ENCODE measurements at places on chromosomes 2 and 18.
A peak's percentile ranks its signal among the peaks of the same experiment; 100 is the strongest.

DNA sequence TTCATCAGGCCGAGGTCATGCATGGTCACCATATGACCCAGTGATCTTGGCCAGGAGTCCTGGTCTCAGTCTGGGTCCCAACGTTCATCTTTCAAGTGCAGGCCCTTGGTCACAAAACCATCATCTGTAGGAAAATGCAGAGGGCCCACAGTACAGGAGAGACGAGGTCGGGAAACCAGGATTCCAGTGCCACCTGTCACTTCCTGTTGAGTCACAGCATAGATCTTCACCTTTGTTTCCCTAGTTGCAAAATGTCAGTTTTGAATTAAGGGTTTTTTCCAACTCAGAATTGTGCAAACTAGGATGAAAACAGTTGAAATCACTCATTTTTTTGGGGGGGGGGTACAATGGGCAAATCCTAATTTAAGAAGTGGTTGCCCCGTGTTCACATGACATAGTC lies 162.2 kb downstream of the INSIG2 start:
- DNase-seq, result peak; percentile 54

DNA sequence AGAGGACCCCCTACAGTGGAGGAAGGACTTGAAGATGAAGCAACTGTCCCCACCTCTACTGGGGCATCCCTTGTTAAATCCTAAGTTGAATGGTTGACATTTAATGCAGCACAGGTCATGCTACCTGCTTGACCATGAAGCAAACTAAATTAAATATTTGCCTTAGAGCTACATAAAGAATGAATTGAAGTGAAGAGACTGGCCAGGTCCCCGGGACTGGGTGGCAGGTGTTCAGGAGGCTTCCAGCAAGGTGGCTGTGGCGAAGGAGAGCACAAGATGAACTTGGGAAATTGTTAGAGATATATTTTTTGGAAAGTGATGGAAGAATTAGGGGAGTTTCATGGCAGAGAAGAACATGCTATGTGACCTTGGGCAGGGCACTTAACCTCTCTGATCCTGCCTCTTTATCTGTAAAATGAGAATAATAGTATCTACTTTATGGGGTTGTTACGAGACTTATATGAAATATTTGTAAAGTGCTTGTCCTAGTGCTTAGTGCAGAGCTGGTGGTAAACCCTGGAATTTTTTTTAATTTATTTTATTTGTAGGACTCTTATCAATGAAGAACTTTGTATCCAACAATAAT lies 37.3 kb downstream of the EFR3B start:
- no peak for DNase-seq

- no peak for DNase-seq
These were observed 7.0 kb downstream of the KIF5C start for GRCh38 chr2:148882051-148882450.

DNA sequence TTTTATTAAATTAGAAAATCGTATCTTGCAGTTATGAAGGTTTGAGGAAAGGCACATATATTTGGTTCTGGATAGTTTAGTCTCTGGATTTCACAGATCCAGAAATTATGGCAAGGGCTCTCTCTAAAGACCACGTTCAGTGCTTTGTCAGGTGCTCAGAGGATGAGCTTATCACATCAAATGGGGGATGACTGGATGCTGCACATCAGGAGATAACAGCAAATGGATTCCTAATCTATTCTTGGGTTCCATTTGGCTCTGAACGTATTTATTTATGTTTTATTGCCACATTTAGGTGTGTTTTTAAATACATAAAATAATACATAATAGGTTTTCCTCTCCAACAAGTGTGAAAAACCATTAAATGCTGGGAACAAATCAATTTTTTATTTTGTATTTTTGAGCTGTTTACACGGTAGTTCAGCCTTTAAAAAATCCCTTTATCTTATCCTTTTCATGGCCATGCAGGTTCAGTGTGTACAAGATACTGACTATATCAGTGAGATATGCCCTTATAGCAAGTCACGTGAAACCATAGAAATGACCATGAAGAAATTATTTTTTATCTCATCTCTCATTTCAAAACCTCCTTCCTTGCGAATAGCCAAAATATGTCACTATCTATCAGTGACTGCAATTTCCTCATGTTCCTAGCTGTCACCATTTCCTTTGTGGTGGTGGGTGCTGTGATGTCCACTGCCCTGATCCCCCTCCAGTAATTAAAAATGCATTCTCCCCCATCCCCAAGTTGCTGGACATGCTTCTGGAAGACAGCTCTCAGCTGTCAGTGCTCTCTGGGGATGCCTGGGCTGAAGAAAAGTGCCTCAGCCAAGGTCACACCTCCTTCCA lies 25.9 kb upstream of the CXCR4 start:
- no peak for DNase-seq

GRCh38 chr2:78301166-78301789 lies 724.2 kb upstream of the REG3G start:
- no peak for DNase-seq

GRCh38 chr2:193348055-193348454 lies 1153.3 kb upstream of the TMEFF2 start:
- DNase-seq, result no peak

DNA sequence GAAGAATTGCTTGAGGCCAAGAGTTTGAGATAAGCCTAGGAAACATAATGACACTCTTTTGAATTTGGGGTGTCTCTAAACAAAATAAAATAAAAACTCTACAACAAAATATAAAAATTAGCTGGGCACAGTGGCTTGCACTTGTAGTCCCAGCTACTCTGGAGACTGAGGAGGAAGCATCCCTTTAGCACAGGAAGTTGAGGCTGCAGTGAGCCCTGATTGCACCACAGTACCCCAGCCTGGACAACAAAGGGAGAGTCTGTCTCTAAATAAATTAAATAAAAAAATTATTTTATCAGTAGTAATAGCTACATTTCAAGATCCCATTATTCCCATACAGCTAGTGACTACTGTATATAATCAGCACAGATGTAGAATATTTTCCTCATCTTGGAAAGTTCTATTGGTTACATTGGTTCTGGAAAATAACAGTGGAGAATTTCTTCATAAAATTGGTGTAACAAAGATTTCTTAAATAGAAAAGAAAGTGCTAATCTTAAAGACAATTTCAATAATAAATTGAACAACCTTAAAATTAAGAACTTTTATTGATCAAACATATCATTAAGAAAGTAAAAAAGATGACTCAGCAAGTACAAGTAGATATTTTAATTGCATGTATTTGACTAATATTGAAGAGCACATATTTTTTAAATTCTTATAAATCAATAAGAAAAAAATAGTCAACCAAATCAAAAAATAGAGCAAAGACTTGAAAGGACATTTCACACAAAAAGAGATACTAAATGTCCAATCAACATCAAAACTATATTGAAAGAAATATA lies 90.4 kb upstream of the KYNU start:
- no peak for DNase-seq

- DNase-seq, result peak; percentile 88
These were observed at the start of gene ZNF236 for GRCh38 chr18:76822506-76823160. TSS of gene ZNF236 (plus strand) at chr18:76822557. CDS start at chr18:76822608, 51 bp downstream.
